ENCODE measurements at places on chromosomes 12 and 14.

GRCh38 chr12:82966001-82966559 lies 279.4 kb downstream of the TMTC2 start:
- DNase-seq = no peak

- DNase-seq = peak; percentile 78
Measured at GRCh38 chr12:65557438-65558181, 266.7 kb upstream of the HMGA2 start.

- DNase-seq = no peak
Measured at GRCh38 chr12:123573870-123574269, 10.5 kb upstream of the TMED2 start.

GRCh38 chr12:53759261-53759660 lies 7.5 kb upstream of the CISTR start:
- DNase-seq = no peak

GRCh38 chr12:12791756-12792369 lies 6.4 kb downstream of the APOLD1 start:
- no peak for DNase-seq

GRCh38 chr14:39342768-39343167 lies 89.5 kb downstream of the FBXO33 start:
- DNase-seq = no peak

DNA sequence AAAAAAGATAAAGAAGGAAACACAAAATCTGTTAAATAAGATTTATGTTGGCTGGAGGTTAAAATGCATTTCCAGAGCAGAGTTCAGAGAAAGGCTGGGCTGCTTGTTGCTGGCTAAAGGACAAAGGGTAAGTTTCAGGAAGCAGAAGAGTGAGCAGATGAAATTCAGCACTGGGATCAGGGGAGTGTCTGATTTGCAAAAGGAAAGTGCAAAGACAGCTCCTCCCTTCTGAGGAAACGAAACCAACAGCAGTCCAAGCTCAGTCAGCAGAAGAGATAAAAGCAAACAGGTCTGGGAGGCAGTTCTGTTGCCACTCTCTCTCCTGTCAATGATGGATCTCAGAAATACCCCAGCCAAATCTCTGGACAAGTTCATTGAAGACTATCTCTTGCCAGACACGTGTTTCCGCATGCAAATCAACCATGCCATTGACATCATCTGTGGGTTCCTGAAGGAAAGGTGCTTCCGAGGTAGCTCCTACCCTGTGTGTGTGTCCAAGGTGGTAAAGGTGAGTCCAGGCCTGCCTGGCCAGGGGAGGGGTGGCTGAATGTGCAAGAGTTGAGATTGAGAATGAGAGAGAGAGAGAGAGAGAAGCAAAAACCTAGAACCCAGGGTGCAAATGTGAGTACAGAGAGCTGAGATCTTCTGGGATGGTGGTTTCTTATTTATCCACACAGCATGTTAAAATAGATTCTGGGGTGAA lies at the start of gene OAS1:
OAS1 (plus strand) TSS at position 251 of the 703 bp plus-strand sequence; CDS start at position 329, 78 bp downstream.
- DNase-seq = peak; percentile 90

DNA sequence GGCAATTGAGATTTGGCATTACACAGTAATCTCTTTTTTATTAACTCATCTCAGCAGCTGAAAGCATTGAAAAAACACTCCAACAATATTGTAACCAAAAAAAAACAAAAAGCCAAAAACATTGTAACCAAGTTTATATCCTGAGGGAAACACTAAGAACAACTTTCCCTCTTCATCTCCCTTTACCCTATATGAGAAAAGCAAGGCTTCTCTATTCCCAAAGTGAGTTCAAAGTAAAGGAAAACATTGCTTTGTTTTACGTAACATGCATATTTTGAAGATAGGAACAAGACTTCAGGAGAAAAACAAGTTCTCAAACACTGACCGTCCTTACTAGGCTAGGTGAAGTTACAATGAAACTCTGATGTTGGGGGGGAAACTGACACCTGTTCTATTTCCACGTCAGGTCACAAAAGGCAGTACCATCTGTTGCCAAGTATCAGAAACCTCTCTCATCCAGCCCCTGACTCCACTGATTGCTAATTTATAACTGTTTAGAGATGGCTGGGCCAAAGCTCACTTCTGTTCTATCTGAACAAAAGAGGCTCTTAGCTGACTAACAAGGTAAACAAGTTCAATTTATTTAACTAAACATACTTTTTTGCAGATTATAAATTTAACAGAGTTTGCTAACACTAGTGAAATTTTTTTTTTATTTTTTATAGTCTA lies 67.9 kb upstream of the PLXNC1 start:
- DNase-seq = no peak

DNA sequence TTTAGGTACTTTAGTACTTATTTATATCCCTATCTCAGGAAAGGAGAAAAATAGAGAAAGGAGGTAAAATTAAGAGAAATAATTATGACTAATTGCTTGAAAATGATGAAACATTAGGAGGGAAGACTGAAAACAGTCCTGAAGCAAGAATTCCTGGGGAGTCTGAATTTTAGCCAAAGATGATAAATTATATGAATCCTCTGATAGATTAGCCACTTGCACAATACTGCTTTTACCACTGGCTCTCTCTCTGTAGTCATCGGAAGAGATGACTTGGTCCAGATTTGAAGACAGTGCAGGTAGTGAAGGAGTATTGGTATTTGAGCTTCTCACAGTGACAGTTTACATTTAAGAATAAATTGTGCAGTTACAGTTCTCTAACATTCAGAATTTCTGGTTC lies 83.8 kb upstream of the CLEC14A start:
- DNase-seq = no peak

DNA sequence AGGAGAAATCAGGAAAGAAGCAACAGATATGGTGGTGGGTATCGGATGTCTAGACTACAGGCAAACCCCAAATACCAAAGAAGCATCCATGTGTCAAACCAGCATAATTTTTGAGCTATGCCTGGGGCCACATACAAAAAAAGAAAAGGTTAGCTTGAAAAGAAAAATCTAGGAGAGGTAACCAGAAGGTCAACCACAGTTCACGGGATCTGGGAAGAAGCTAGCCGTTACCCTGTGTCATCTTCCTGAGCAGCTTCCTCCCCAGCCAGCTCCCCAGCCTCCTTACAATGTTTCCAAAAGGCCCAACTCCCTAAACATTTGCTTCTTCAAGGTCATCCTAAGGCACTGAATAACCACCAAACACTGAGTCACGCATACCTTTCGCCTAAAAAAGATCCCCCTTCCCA lies 3.1 kb downstream of the SINHCAF start:
- peak; percentile 56 for DNase-seq

GRCh38 chr14:98120831-98121464 lies 1151.0 kb downstream of the BCL11B start:
- no peak for DNase-seq

DNA sequence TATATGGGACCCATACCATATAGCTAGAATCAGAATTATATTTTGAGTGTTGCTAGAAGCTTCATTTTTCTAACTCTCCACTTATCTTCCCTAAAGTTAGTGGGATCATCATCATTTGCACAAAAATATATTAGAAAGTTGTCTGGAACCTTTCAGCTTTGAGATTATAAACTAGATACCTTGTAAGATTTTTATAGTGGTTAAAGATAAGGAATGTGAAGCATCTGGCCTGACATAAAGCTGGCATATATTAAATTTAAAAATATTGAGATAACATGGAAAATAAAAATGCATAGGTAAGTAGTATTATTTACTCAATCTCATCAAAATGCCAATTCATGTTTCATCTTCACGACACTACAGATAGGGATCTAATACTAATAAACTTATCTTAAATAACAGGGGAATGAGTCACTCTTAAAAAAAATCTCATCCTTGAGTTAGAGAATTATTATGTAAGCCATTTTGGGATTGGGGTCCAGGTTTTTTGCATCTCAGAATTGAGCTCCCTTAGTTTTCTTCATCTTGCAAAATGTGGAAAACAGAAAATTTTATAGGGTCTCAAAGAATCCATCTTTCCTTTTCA lies 318.5 kb downstream of the KCNC2 start:
- DNase-seq = no peak

DNA sequence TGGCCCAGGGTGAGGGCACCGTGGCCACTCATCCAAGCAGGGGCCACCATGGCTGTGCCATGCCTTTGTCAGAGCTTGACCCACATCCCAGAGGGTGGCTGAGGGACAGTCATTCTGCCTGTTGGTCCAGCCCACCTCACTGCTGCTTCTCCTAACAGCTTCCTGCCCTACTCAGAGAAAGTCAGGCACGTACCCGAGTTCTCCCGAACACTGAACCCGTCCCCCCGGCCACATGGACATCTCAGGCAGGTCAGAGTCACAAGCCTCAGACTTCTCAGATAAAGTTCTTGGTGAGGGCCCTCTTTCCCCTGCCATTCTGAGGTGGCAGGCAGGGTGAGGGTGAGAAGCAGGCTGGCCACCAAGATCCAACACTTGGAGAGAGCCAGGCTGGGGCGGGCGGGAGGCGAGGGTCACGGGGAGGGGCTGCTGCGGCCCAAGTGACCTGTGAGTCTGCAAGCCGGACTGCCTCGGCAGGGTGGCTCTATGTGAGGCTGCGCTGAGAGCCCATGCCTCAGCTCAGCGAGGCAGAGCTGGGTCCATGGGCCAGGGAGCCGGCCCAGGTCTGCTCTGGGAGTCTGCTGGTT lies 317.8 kb downstream of the TMEM121 start:
- no peak for DNase-seq

- peak; percentile 19 for DNase-seq
Measured at GRCh38 chr12:11839091-11839641, 189.7 kb downstream of the ETV6 start.

DNA sequence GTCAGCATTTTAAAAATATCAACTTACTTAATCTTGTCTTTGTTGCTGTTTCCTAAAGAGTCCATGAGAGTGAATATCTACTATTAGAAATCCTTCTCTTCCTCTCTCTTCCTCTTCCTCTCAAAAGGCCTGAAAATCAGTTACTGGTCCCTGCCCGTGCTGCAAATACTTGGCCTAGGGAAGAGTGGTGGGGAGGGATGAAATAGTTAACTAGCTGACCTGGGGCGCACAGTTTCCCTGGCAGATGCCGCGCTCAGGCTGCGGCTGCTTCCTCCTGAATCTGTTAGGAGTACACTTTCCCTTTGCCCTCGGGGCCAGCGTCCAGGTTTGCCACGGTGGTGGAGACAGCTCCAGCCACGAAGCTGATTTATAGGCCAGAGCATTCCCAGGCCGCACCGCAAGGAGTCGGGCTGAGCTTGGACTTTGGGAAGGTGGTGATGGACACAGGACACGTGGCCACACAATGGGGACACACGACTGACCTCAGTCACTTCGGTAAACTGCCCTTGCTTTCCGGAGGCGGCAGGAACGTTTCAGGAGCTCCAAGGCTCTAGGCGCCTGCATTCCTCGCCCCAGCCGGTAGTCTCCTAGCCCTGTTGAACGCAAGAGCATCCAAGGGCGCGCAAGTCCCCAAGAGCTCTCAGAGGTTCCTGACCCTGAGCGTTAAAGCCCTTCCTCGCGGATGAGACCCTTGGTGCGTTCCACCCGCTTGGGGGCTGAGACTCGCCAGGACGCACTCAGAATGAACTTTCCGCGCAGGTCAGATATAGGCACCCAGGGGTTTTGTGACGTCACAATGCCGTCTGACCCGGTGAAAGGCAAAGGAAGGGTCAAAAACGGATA lies 7.1 kb upstream of the ASCL1 start:
- no peak for DNase-seq

DNA sequence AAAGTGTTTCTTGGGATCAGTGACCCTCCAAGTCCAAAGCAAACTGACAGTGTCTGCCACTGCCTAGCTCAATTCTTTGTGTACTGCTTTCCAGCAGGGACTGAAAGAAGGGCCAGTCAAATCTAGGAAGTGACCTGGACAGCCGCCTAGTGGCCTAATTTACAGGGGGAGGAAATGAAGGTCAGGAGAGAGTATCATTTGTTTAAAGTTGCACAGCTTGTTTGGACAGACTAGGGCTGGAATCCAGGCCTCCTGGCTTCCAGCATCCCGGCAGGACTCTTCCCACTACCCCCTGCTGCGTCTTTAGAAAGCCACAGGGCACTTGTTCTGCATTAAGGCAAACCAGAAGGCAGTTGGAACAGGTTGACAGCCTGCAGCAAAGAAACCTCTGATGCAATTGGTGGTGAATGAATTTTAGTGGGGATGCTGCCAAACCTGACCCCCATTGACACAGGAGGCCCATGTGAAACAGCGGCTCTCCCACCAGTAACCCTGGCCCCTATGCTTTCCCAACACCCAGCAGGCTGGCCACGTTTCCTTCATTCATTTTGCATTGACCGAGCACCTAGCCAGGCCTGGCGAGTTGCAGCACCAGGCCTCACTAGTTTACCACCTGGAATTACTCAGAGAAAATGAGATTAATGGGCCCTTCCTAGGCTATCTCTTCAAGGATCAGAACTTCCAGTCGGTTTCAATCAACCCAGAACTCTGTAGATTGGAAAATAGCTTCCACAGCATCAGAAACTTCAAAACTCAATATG lies 28.2 kb downstream of the GALNT16 start:
- DNase-seq = peak; percentile 18

DNA sequence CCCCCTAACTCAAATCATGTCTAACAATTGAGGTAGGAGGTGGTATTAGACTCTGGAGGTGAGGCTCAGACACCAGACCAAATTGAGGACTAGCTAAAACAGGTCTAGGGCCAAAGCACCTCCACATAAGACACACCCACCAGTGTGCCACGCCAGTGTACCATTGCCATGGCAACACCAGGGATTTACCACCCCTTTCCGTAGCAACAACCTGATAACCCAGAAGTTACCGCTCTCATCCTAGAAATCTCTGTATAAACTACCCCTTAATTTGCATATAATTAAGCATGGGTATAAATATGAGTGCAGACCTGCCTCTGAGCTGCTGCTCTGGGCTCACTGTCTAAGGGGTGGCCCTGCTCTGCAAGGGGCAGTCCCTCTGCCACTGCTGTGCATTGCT lies 57.4 kb upstream of the PPP2R5C start:
- DNase-seq = no peak

GRCh38 chr14:24389226-24389848 lies 9.5 kb upstream of the NYNRIN start:
- DNase-seq = no peak

GRCh38 chr14:96263347-96264199 lies 7.6 kb downstream of the BDKRB1 start:
- peak; percentile 1 for DNase-seq

DNA sequence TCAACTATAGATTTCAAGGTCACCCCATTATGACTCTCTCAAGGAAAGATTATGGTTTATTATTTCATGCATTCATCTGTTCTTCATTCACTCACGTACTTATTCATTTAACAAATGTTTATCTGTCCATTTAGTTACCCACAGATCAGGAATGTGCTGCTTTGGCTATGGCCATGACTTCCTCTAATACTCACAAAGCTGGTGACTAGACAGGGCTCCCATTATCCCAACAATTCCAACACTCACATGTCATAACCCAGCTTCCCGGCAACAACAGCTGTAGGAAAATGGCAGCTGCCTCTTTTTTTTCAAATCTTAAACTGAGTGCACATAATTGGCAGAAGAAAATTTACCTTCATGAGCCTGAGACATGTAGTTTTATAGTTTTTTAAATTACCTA lies 190.8 kb upstream of the CCDC196 start:
- DNase-seq = no peak

All from OCI-M1 (cell line).